A549 (cell line): ENCODE measurements at places on chromosomes 1 and 21. TPM values are rescaled to one million over a fixed set of nuclear protein-coding genes. Genes with fewer than 3 reads are reported as not detected.

DNA sequence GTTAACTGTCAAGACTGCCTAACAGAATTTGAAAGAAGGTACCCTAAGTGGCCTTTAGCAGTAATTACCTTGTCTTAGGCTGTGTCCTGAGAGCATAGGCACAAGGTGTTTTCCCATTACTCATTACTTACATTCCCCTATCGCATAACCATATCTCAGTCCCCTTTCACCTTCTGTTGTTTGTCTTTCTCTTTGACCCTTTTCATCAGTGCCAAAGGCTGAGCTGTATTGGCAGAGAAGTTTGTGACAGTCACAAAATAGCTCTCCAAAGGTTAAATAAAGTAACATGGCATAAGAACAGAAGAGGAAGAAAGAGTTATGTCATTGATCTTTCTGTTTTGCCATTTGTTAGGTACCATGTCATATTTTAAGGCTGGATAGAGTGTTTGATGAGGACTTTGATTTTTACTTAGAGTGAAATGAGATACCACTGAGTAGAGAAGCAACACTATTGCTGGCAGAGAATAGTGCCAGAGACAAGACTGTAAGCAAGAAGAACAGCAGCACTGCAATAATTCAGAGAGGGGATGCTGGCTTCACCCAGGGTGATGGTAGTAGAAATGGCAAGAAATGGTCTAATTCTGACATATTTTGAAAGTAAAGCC, 497.8 kb downstream of the TTLL7 start:
- DNase-seq, result no peak

GRCh38 chr1:178682429-178682828, 42.6 kb upstream of the RALGPS2 start:
- no peak for DNase-seq

DNA sequence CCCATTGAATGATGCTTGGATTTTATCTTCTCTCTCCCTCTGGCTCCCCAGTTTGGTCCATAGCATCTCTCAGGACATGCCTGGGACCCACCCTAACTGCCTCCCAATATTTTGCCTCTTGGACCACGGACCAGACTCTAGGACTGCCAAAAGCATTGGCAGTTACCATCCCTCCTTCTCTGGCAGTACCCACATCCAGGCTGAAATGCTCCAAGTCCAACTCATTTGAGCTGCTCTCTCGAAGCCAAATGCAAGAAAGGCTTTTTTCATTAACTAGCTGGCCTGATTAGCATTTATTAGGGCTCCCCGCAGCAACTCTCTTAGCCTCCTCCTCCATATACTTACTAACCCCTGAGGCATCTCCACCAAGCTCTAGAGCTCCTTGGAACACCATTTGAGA, 140.0 kb upstream of the GRIK3 start:
- no peak for DNase-seq

GRCh38 chr1:15205586-15206346, 41.3 kb upstream of the FHAD1 start:
- no peak for DNase-seq

- no peak for DNase-seq
Measured at GRCh38 chr21:41345356-41345755, 16.5 kb upstream of the MX2 start.

DNA sequence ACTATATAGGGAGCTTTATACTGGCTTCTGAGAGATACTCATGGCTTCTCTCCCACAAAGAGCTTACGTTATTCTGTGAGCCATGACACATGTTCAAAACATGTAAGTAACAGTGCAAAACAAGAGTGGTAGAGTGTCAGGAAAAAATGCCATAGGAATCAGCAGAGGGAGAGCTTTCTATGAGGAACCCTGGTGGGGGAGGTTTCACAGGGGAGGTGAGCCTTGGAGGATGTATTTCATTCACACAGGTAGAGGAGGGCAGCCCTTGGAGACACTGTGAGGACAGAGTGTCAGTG, 72.7 kb upstream of the LYST start:
- no peak for DNase-seq

DNA sequence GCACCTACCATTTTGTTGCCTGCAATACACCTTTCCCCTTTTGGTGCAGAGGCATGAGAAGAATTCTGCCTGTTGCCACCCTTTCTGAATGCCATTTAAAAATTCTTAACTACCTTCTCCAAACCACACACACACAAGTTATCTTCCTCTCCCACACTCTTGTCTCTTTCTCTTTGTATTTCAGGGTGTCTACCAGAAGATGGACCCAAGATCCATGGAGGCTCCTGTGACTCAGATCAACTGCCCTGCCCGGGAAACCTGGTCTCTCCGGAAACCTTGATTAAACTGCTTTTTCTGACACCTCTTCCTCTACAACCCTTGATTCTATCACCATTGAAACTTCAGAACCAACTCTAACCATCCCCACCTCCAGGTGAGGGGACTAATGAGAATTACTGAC, 2.4 kb upstream of the TARS2 start:
- DNase-seq, result peak; percentile 53

DNA sequence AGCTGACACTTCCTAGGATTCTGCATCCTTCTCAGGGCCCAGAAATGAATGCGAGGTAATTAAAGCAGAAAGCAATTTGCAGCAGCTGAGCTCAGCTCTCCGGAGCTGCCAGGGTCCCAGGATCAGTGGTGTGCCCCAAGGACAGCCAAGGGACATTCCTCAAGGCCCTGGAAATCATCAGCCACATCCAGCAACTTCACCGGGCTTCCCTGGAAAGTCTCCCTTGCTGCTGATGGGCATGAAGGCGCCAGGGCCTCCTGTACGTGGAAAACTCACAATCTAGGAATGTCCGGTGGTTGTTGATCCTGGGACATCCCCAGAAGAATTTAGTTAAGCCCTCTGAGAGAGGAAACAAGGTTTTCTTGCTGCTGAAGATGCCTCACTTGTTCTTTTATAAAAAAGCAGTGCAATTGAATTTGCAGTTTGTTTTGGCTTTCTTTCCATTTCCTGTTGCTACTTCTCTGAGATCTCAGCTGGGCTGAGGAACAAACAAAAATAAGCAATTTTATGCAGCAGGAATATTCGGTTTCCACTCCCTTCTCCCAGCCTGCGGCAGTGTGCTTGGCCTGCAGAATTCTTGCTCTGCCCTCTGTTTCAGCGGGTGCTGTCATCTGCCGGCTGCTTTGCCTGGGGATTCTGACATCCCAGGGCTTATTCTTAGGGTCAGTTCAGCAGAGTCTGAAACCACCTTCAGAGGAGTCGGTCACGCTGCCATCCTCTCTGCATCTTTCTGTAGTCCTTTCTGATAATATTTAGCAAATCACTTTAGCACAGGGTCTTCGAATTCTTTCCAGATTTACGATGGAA, 85.9 kb downstream of the TCP10L start:
- no peak for DNase-seq

DNA sequence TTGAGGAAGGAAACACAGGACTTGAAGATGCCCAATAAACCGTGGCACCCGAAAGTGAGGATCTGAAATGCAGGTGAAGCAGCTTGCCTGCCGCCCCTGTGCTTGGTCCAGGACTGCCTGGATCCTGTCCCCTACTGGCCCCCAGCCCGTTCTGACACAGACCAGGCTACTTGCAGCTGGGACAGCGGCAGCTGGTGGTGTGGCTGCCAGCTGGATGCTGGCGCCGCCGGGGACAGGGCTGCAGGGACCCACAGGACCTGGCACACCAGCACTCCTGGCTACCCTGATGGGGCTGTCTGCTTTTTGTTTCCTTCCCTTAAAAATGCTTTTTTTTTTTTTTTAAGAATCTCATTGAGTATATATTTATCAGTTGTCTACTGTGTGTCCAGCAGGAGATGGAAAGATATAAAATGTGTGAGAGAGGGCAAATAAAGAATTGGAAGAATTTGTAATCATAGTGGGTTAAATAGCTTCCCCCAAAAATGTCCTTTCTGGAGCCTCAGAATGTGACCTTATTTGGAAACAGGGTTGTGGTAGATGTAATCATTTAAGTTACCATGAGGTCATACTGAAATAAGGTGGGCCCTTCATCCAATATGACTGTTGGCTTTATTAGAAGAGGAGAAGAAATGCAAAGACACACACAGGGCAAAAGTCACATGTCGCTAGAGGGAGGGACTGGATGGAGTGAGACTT, 165.6 kb downstream of the DSCAM start:
- DNase-seq, result no peak

DNA sequence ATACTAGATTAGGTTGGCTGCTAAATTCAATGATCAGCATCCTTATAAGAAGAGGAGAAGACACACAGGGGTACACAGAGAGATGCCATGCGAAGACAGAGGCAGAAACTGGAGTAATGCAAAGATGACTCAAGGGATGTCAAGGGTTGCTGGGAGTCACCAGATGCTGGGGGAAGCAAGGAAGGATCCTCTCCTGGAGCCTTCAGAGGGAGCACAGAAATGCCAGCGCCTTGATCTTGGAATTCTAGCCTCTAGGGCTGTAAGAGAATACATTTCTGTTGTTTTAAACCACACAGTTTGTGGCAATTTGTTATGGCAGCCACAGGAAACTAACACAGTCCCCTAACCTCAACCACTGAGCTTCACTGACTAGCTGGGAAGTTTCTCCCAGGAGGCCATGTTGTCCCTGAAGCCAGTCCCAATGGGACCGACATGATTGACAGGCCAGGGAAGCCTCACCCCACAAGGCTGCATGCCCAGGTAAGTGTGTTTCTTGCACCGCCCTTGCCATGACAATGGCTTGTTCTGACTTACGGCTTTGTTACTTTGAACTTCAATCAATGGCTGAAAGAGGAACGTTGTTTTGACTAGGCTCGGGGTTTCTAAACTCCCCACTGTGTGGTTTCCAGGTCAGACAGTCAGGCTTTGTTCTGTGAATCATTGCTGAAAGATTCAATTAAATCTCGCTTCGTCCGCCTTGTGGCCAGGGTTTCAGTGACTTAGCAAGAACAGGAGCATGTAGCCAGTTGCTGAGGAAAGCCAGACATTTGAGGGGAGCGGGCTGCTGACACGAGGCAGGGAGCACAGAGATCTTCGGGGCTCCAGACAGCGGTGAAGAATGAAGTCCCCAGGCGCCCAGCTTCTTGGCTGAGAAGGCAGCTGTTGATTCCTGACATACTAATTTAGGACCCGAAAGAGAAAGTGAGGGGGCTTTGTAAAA, 62.3 kb downstream of the RUNX1 start:
- no peak for DNase-seq

GRCh38 chr1:81330111-81330510, 470.6 kb upstream of the ADGRL2 start:
- DNase-seq, result no peak

DNA sequence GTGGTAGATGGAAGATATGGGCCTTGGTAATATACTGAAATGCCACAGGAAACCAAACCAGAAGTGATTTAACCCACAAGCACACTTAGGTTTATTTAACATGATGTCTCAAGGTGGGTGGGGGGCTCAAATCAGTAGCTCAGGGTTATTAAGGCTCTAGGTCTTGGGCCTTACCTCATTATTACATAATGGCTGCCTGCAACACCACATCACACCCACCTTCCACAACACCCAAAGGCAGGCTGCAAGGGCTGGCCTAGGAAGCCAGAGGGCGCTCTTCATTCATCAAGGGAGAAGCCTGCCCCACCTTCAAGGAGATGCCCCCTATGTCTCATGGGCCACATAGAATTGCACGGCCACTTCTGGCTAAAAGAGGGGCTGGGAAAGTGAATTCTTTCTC, 6.0 kb downstream of the TFF1 start:
- no peak for DNase-seq

GRCh38 chr1:81452693-81453366, 347.9 kb upstream of the ADGRL2 start:
- DNase-seq, result no peak

GRCh38 chr1:29365906-29366670, 129.8 kb downstream of the PTPRU start:
- no peak for DNase-seq

DNA sequence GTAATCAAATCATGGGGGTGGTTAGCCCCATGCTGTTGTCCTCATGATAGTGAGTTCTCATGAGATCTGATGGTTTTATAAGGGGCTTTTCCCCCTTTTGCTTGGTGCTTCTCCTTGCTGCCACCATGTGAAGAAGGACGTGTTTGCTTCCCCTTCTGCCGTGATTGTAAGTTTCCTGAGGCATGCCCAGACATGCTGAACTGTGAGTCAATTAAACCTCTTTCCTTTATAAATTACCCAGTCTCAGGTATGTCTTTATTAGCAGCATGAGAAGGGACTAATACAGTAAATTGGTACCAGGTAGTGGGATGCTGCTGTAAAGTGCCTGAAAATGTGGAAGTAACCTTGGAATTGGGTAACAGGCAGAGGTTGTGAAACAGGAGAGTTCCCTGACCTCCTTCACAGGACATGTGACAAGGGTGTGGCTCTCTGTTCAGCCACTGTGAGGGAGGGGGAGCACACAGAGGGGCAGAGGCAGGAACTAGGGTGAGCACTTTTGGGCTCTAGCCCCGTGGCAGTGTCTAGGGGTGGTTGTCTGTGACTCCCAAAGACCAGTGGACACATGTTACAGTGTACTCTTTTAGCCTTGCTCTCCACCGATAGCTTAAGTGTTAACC, 105.3 kb downstream of the BACH1 start:
- DNase-seq, result no peak

- DNase-seq, result no peak
Measured at GRCh38 chr21:44375281-44375651, 21.8 kb downstream of the TRPM2 start.

DNA sequence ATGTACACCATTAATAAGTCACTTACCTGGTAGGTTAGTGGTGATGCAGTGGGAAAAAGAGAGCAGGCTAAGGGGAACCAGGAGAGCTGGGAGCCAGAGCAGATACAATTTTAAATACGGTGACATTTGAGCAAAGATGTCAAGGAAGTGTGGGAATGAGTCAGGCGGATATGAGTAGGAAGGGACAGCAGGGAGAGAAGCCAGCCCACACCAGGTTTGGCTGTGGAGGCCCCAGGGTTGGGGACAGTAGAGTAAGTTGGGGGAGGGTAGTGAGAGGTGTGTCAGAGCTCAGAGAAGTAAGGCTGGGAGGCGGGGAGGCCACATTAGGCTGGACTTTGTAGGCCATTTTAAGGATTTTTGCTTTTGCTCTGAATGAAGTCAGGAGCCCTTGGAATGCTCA, 482.0 kb downstream of the DISC1 start:
- DNase-seq, result no peak

GRCh38 chr1:173714441-173714758, 381 bp upstream of the KLHL20 start:
- DNase-seq, result no peak

GRCh38 chr1:12567288-12567819, 50.7 kb downstream of the DHRS3 start:
- no peak for DNase-seq

PRELP gene
- not detected in 3 replicates for polyA plus RNA-seq

VPS72 gene
- 49.7 to 50.8 TPM (median 49.8 TPM) in 3 replicates for polyA plus RNA-seq

RNU1-1 gene
- polyA plus RNA-seq, result 6.5 to 8.5 TPM (median 6.6 TPM) in 3 replicates

ETNK2 gene
- polyA plus RNA-seq, result 2.3 to 3.5 TPM (median 3.4 TPM) in 3 replicates

PGLYRP4 gene
- not detected in 3 replicates for polyA plus RNA-seq

CR2 gene
- not detected in 3 replicates for polyA plus RNA-seq

OR2L13 gene
- polyA plus RNA-seq, result not detected in 3 replicates

SPATA6 gene
- polyA plus RNA-seq, result 2.1 to 2.6 TPM (median 2.3 TPM) in 3 replicates

C1orf141 gene
- not detected in 3 replicates for polyA plus RNA-seq

OR2T29 gene
- not detected in 3 replicates for polyA plus RNA-seq

LHX8 gene
- polyA plus RNA-seq, result 1.8 to 3.3 TPM (median 3.0 TPM) in 3 replicates
